Epithelial cell of prostate (primary cell): ENCODE measurements at places on chromosomes 16 and 17.

DNA sequence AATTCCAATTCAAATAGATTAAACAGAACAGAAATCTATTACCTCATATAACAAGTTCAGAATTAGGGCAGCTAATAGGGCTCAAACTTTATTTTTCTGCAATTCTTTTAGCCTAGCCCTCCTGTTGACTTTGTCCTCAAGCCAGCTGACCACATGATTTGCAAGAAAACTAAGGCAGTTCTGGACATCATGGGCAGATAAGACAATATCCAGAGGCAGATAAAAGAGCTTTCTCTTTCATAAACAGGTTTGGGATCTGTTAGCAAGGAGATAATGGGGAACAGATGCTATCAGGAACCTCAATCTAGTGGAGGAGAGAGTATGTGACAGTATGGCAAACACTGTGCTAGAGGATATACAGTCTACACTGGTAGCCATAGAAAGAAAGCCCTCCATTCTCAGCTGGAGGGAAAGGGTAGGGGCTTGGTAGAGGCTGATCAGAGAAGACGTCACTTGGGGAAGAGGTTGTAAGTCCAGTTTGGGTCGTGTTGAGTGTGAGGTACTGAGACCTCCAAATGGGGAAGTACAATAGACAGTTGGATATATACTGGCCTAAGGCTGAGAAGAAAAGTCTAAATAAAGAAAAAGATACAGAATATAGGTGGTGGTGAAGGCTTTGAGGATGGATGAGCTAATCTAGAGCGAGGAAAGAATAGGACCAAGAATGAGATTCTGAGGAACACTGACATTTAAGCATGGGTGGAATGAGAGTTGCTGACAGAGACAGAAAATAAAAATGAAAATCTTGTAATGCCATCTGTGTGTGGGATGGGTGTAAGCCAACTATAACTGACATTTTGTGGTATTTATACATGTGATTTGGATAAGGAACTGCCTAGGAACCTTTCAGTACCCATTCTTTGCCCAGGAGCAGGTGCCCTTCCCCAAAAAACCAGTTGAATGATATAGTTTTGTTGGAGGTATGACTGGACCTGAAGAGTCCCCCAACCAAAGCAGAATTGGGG is 67.4 kb downstream of the CYB561 start:
- DNase-seq, result no peak

- DNase-seq, result no peak
Measured at GRCh38 chr17:79778504-79779083, 646 bp downstream of the CBX2 start.

- no peak for DNase-seq
Measured at GRCh38 chr17:3851461-3852100, 5.5 kb upstream of the NCBP3 start.

- no peak for DNase-seq
Measured at GRCh38 chr16:55091213-55091870, 160.7 kb downstream of the IRX5 start.

GRCh38 chr17:36755586-36755985 is 154.2 kb downstream of the MRM1 start:
- no peak for DNase-seq
